ENCODE measurements at places on chromosomes 11 and 22.

DNA sequence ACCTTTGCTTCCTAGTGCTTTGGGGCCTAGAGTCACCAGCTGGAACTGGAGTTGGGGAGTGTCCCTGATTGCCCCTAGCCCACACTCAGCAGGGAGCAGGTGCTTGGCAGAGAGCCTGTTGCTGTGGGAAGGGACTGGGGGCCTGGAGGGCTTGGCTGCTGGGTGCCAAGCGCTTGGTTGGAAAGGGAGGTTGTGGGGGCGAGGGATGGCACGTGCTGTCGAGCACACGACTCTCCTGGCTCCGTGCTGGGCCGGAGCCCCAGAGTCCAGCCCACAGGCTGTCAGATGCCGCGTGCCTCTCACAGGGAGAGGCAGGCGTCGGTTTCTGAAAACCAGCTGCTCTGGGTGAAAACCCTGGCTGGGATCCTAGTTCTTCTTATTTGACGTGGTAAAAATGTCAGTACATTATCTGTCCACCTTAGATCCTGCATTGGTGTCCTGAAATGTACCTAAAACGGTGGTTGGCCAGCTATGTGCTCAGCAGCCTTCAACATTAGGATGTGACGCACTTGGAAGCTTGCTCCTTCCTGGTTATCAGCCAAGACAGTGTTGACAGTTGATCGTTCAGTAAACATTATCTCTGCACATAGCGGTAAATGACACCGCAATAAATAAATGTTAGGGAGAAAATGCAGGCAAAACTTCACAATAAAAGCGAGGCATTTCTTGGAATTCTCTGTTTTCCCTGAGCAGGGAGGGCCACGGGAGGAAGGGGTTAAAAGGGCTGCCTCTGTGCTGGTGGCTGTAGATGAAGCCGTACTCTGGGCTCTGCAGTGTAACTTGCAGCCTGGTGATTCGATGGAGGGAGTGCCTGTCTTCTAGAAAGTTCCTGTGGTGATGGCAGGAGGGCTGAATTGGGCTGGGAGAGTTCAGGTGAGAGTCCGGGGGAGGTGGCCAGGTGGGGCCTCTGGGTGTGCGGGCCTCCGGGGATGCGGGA is 29.2 kb downstream of the GRAMD4 start:
- no peak for DNase-seq

DNA sequence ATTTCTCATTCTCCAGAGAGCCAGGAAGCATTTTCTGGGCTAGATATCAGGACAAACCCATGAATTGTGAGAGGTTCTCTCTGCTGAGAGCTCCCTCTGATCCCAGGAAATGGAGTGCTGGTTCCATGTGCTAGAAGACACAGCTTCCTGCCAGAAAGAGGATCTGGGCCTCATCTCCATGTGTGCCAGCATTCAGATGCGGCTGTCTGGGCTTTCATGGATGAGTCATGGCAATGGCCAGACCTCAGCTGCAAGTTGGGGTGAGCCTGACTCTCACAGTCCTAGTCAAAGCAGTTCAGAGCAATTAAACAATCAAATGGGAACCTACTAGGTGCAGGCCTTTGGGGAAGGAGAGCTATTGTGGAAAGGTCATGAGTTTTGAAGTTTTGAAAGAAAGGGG is 82.3 kb upstream of the EED start:
- DNase-seq: peak; percentile 55

DNA sequence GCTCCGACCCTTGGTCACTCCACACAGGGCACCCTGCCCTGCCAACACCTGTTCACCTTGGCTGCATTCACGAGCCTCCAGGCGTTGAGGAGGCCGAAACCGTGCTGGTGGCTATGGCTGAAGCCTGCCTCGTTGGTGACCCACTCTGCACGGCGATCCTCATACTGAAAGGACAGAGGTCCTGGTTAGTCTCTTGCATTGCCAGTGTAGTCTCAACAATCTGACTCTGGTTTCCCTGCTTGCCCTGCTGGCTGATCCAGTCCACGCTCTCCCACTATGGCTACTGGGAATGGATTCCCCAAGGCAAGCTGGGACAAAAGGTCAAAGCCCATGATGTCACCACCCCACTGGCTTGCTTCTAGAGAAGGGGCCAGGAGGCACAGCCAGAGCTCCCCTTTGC is 12.9 kb downstream of the PCSK7 start:
- DNase-seq: no peak

- no peak for DNase-seq
Measured at GRCh38 chr11:125397421-125397820, 98.6 kb downstream of the FEZ1 start.

DNA sequence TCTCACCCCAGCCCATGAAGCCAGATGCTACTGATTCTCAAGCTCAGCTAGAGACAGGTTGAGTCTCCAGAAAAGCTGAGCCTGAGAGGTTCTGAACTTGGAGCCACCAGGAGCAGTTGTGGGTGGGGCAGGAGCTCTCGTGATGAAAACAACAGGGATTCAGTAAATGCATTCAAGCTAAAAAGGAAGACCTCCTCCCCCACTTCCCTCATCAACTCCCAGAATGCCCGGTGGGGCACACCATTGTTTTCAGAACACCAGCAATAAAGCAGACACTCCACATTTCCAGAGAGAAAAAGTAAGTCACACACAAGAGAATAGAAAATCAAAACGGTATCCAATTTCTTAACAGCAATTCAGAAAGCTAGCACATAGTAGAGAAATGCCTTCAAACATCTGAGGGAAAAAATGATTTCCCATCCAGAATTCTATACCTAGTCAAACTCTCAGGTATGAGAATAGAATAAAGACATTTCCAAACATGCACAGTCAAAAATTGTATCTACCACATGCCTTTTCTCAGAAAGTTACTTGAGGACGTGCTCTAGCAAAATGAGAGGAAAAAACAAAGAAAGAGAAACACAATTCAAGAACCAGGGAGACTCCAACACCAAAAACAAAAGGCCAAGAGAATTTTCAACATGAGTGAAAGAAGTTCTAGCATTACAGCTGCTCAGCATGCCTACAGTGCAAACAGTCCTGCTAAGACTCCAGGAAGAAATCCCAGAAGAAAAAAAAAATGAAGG is 56.8 kb downstream of the CDKN1C start:
- no peak for DNase-seq

DNA sequence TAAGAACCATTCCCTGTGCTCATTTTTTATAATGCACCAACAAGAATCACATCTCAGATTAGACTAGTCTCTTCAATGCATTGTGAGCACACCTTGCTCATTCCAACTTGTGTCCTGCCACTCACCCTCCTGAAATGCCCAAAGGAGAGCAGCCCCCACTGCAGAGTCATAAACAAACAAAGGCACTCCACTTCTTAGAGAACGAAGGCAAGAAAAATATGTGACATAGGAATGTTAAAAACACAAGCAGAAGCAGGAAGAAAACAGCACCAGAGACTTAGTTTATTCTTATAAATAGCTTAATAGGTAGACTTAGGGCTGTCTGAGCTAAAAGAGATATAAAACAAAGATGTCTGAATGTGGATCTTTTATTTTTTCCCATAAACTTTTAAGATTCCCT is 57.2 kb downstream of the GUCY1A2 start:
- peak; percentile 32 for DNase-seq

GRCh38 chr22:25881210-25881755 is 139.3 kb downstream of the MYO18B start:
- no peak for DNase-seq

DNA sequence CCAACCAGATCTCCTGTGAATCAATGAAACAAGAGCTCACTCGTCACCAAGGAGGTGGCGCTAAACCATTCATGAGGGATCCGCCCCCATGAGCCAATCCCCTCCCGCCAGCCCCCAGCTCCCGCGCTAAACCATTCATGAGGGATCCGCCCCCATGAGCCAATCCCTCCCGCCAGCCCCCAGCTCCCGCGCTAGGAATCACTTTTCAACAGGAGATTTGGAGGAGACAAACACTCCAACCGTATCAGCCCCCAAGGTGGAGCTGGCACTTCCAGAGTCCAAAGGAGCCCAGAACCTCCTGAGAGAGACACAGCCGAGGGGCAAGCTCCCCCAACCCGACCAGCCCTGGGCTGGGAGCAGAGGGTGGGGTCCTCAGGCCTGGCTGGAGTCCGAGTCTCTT is 40.9 kb upstream of the PRR5 start:
- DNase-seq: no peak

DNA sequence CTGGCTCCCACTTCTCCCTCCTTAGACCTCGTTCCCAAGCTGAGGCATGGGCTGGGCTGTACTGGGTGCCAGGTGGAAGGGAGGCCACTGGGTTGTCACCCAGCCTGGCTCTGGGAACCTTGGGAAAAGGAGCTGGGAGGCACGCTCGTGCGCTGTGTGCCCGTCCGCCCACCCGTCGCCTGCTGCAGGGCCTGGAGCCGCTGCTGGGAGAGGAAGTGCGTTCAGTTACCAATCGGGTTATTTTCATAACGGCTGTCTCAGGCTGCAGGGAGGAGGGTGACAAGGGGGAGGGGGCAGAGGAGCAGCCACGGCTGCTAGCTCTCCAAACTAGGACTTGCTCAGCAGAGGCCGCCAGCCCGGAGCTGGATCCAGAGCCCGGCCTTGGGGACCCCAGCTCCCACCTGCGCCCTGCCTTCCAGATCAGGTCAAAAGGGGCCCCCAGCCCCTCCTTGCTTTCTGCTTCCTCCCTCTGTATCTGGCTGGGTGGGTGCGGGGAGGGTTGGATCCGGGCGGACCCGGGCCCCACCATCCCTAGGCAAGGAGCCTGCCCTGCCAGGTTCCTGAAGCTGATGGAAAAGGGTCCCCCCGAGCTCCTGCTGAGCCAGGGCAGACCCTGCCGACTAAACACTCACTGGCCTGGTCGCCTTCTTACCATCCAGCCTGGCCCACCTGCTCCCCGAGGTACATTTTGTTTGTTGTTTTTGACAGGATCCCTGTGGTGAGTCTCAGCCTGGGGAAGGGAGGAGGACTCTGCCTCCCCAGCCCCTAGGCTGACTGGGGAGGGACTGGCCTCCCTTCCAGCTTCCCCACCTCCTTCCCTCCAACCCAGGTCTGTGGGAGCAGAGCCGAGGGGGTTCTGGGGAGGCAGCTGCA is 14.3 kb downstream of the DGKZ start:
- no peak for DNase-seq
